Activated naive CD4-positive, alpha-beta T cell treated with anti-CD3 and anti-CD28 coated beads, Interleukin-2, amount 50 U/mL, for 72 hours (primary cell): ENCODE measurements at places on chromosomes 12 and 14. TPM values are rescaled to one million over a fixed set of nuclear protein-coding genes. Genes with fewer than 3 reads are reported as not detected.

DNA sequence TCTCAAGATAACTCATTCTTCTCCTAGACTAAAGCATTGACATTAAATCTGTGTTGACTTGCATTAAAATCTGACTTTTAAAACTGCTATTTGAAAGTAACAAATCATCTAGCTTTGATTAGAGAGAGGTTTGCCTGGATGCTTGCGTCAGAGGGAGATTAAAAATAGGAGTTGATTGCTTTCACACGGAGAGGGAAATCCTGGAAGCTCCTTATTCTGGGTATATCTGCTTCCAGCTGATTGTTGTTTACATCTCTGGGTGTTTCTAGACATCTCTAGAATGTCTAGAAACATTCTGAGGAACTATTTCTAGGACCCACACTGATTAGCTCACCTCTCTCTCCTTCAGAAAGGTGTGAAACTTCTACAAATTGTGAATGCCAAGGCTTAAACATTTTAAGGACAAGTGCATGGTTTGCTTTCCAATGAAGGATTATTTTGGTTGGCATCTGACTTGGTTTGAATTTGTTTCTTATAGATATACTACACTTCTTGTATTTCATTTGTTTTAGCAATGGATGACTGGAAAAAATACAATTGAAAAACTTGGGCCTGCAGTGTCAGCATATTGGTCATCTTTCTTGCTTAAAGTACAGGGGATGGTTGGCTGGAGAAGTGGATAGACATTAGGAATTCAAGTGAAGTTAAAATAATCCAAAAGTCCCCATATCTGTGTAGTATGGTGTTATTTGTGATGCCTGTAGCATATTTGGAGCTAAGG, 2.1 kb downstream of the DIP2B start:
- DNase-seq = no peak

GRCh38 chr14:96151242-96151641, 53.4 kb upstream of the BDKRB2 start:
- no peak for DNase-seq

DNA sequence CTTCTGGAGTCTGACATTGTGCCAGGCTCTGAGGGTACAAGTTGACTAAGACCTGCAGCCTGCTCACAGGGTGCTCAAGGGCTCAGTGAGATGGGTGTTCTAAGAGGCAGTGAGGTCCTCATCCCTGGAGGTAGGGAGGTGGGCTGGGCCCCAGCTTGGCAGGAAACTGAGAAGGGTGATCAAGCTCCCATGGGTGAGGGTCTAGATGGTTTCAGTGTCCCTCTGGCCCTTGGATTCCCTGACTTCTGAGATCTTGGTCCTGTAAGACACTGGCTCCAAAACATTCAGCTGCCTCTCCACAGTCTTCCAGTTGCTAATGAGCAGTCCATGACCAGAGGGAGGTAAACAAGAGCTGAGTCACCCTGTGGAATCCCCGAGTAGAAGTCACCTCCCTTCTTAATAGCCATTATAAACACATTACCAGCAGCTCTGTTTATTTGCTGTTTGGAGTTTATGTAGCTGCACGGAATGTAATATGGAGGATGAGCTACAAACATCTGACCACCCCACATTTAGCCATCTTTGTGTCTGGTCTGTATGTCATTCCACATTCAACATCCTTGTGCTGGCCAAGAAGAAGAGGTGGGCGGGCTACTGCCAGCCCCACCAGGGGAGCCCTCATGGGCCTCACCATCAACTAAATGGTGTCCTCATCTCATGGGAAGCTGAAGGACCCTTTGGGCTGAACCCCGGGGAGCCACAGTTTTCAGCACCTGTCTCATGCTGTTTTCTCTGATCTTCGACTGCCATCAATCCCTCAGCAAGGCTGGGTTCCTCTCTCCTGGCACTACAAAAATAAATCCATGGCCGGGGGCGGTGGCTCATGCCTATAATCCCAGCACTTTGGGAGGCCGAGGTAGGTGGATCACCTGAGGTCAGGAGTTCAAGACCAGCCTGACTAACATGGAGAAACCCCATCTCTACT, 37.2 kb upstream of the BDKRB2 start:
- no peak for DNase-seq

The EIF2S3B gene
- 0.49 TPM for total RNA-seq

The FGF23 gene
- total RNA-seq = not detected

The CD4 gene
- 244 TPM for total RNA-seq
